ENCODE measurements at places on chromosomes 2 and 18.

GRCh38 chr2:38390947-38391346, 13.9 kb upstream of the ATL2 start:
- DNase-seq: no peak

- DNase-seq: peak; percentile 56
These were observed 743 bp downstream of the HADHA start for GRCh38 chr2:26243470-26244308.

DNA sequence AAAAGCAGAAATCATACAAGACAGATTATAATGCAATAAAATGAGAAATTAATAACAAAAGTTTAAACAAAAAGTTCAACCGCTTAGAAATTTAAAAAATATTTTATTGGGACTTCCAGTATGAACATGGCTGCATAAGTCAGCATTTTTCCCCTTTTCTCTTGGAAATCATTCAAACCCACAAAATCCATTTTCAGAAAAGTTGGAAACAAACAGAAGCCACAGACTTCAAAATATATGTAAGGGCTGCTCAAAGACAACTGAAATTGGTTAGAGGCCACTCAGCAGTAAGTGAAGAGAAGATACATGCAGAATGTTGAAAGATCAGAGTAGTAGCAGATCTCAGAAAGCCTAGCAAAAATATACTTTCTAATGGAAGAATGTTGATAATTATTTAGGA, 194.0 kb downstream of the DYSF start:
- DNase-seq: no peak

- DNase-seq: no peak
These were observed 12.7 kb downstream of the CYTIP start for GRCh38 chr2:157431176-157431575.

- DNase-seq: no peak
These were observed 90.4 kb downstream of the SCN3A start for GRCh38 chr2:165113414-165113813.

GRCh38 chr18:57649556-57650500, 28.2 kb upstream of the NARS1 start:
- DNase-seq: no peak

DNA sequence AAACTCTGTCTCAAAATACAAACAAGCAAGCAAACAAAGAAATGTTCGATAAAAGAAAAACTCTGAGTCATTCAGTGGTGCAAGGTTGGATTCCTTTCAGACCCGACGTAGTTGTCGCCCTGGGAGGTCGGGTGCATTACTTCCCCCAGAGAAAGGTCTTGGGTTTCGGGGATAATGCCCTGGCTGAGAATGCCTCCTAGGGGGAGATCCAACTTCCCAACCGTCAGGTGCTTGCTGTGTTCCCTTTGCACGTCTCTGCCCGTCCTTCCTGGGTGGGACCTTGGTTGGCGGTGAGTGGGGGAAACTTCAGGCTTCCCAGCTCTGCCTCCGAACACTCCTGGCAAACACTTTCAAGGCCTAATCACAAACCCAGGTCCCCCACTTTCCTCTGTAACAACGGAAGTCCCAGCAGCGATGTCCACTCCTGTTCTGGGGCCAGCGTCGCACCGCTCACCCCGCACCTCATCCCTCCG, 609 bp downstream of the TPGS2 start:
- no peak for DNase-seq

GRCh38 chr2:76330865-76331264, 620.1 kb upstream of the GCFC2 start:
- DNase-seq: no peak

GRCh38 chr2:29700560-29700959, 220.8 kb downstream of the ALK start:
- DNase-seq: no peak

DNA sequence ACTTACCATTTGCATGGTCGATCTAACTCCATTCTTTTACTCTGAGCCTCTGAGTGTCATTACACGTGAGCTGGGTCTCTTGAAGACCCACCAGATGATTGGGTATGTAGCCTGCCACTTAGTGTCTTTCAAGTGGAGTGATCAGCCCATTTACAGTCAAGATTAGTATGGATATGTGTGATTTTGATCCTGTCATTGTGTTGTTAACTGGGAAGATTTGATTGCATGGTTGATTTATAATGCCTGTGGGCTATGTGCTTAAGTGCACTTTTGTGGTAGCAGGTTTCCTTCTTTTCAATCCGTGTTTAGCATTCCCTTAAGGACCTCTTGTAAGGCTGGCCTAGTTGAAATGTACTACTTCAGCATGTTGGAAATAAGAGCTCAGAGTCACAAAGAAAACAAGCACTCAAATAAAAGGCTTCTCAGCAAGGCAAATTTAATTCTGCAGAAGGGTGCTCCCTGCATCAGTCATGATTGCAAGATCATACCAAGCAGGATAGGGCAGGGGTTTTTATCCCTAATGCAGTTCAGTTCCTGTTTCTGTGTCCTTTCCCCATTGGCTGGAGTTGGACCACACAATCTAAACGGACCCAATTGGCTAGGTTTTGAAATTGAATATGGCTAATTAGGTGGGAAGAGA, 230.7 kb upstream of the SYT4 start:
- no peak for DNase-seq

DNA sequence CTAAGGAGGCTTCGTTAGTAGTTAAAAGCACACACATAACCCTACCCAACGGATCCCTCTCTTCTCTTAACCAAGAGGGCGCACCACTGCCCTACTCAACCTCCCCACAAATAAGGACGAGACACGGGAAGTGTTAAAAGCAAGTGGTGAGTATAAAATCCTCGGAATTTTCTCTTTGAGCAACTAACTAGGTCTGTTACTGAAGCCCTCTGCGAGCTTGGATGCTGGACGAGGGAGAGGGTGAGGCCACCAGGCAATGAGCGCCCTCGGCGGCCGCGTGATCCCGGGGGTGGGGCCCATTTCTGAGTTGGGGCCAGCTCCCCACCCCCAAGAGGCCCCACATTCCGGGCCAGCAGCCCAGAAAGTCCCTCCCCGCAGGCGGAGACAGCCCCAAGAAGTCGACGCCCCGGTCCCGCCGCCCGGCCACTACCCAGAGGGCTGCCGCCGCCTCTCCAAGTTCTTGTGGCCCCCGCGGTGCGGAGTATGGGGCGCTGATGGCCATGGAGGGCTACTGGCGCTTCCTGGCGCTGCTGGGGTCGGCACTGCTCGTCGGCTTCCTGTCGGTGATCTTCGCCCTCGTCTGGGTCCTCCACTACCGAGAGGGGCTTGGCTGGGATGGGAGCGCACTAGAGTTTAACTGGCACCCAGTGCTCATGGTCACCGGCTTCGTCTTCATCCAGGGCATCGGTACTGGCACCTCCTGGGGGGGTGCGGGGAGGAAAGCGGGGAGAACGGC, at the start of gene CYBRD1:
Gene CYBRD1, plus strand, starts transcription at position 423 of the 736 bp plus-strand sequence. Its CDS starts 72 bp downstream, at position 495.
- peak; percentile 84 for DNase-seq

GRCh38 chr18:27724362-27724761, 452.6 kb downstream of the CDH2 start:
- no peak for DNase-seq

DNA sequence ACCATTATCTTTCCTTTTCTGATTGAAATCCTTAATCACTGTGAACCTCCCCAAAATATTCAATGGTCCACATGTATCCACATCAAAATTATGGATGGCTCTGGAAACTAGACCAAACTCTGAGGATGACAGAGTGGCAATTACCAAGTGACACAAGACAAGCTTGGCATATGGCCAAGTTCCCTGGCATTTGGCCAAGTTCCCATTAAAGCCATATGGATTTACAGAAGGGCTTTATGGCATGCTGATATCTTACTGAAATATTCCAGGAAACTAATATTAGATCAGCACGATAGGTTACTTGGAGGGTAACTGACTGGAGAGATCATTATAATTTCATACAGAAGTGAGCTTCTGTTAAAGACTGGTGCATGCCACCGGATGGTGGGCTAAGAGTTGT, 21.9 kb upstream of the CERS6 start:
- DNase-seq: peak; percentile 31

DNA sequence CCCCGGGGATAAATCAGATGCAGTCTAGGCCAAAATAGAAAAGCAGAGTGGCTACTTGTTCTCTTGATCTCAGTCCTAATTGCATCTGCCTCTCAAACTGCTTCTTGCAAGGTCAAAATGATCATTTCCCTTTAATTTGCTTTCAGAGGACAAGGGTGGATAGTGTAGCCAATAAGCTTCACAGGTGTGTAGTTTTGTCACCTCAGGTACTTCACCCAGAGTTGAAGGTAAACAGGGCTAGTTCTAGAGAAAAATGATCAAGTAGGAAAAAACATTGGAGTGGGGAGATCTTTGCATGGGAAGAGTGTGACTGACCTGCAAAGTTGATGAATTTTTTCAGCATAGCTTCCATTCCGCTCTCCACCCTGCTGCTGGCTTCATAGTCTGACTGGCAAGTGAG, 8.7 kb downstream of the ERICH2 start:
- DNase-seq: no peak

DNA sequence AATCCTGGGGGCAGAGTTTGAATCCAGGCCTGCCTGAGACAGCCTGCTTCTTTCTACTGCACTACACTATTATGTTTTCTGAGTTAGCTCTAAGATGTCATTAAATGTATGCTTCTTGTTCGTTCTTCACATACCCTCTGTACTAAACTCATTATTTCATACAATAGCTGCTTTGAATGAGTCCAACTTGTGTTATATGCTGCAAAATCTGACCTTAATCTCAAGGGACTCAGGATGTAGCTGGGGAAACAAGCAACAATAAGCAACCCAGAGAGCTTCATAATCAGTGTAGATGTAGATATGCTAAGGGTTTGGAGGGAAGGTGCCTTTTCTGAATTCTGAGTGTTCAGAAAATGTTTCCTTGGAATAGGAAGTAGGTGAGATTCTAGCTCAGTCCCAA, 14.4 kb downstream of the FMNL2 start:
- no peak for DNase-seq

GRCh38 chr2:216498070-216498378, 620 bp upstream of the RPL37A start:
- DNase-seq: no peak
